Stimulated activated CD4-positive, alpha-beta T cell treated with anti-CD3 and anti-CD28 coated beads, Interleukin-1b, Interleukin-23, amount 100 ng/mL, for 1 hour (primary cell): ENCODE measurements at places on chromosomes 11 and 22.

- no peak for DNase-seq
These were observed 789 bp upstream of the NCF4 start for GRCh38 chr22:36860017-36860416.

- DNase-seq, result no peak
These were observed 76.0 kb downstream of the PACS1 start for GRCh38 chr11:66146074-66146473.

- no peak for DNase-seq
These were observed 23.3 kb upstream of the SERPIND1 start for GRCh38 chr22:20750461-20751184.

- no peak for DNase-seq
These were observed 6.7 kb upstream of the PAX6 start for GRCh38 chr11:31817621-31818424.

GRCh38 chr11:118672846-118673245, 6.6 kb downstream of the TREH start:
- no peak for DNase-seq

DNA sequence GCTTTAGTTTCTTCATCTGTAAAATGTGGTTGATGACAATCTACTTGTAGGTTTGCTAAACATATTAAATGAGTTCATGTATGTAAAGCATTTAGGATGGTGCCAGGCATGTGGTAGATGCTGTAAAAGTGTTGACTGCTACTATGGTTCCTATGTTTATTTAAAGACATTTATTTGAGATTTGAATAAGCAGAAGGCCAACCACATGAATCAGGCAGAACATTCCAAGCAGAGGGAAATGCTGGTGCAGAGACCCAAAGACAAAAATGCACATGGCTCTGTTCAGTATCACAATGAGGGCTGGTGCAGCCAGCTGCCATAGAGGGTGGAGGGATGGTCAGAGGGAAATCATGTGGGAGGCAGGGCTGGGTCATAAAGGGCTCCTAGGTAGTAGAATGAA, 156.2 kb upstream of the PDGFD start:
- no peak for DNase-seq

DNA sequence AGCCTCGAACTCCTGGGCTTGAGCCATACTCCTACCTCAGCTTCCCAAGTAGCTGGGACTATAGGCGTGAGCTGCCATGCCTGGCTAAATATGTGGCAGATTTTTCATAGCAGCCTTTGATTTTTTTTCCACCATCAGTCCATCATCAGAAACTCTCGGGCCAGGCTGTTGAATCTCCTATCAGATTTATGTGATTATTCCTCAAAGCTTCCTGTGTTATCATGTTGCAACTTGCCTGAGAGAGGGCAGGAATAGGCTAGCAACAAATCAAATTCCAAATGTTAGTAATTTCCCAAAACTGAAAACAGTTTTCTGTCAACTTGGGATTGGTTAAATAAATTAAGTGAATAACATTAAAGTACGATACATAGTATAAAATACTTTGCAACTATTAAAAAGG, 3.4 kb downstream of the LRRC51 start:
- DNase-seq, result no peak

- DNase-seq, result no peak
These were observed 82.8 kb downstream of the ST3GAL4 start for GRCh38 chr11:126438272-126438671.

DNA sequence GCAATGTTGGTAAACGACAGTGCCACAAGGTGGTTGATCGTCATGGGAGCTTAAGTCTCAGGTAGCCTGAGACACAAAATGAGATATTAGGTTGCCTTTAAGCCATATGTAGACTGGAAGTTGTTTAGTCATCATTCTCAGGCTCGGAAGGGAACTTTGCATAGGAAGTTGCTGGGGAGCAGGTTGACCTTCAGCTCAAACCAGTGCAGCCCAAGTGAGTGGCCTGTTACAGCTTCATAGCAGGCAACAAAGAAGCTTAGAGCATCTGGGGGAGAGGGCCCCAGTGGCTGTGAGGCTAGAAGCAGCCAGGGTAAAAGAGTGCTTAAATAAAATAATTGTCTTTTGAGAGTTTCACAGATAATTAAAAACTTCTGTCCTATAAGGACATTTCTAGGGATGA, 404.0 kb downstream of the GUCY1A2 start:
- DNase-seq, result no peak

DNA sequence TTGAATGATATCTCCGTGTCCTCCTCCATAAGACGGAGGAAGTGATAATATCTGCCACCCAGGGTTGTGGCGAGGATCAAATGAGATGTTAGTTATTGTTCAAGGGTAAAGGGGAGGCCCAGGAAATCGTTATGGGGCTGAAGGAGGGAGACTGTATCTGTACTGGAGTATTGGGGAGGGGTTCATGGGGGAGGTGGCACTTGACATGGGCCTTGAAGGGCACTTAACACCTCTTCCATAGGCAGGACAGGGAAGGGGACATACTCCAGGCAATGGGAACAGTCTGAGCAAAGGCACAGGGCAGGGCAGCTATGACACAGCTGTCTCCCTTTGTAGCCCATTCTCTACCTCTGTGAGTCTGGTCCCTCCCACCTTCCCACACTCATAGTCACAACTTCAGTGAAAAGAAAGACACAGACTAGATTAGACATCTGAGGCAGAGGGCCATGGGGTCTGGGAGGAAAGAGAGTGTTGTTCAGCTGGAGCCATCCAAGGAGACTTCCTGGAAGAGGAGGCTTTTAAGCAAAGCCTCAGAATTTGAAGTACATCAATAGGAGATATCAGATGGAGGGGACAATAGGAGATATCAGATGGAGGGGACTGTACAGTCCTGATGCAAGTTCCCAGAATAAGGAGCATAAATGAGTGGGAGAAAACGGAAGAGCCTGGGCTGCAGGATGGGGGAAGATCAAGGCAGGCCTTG, 15.8 kb upstream of the DGKZ start:
- no peak for DNase-seq

GRCh38 chr11:103926990-103927389, 109.5 kb upstream of the DDI1 start:
- DNase-seq, result no peak

- DNase-seq, result no peak
These were observed 89.9 kb upstream of the APOA1 start for GRCh38 chr11:116927163-116927974.

DNA sequence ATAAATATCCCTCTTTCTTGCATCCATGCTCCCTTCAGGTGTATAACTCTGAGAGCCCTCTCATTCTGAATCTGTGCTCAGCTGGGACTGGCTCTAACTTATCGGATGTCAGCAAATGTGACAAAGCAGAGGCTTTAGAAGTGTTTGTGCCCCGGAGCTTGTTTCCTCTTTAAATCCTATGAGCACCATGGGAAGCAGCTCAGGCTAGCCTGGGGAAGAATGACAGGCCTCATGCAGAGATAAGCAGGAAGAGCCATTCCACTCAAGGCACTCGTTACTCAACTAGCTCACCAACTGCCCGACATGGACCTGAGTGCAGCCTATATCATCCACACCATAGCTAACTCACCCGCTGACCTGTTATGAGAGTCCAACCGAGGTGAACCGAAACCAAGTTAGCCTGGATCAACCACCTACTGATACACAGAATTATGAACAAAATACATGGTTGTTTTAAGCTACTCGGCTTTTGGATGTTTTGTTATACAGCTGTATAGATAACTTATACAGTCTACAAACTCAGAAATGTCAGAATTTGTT, 990.7 kb downstream of the NTM start:
- DNase-seq, result no peak

DNA sequence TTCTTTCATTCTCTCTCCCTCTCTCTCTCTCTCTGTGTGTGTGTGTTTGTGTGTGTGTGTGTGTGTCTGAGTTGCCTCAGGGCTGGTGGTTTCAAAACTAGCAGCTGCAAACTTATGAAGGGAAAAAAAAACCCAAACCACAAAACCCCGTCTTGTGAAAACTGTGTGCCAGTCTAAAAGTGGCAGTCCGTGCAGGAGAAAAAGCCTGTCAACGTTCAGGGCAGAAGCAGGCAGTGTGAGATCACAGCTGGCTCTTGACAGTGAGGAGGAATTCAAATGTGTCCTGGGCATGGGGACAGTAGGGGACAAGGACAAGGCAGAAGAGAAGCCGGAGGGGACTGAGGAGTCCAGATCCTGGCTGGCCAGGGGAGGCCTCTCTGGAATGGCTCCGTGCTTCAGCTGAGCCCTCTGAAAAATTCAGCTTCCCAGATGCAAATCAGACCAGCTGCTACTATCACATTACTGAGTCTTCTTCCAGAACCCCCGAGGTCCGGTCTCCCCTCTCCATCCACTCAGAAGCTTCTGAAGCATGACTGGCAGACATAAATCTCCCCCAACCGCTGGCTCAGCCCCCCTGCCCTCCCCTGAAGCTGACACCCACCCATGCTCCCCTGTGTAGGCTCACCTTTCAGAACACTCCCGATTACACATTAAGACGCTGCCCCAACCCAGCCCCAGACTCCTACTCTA, 31.9 kb downstream of the FLI1 start:
- peak; percentile 13 for DNase-seq

GRCh38 chr11:16945671-16946469, 68.3 kb downstream of the PLEKHA7 start:
- DNase-seq, result no peak

DNA sequence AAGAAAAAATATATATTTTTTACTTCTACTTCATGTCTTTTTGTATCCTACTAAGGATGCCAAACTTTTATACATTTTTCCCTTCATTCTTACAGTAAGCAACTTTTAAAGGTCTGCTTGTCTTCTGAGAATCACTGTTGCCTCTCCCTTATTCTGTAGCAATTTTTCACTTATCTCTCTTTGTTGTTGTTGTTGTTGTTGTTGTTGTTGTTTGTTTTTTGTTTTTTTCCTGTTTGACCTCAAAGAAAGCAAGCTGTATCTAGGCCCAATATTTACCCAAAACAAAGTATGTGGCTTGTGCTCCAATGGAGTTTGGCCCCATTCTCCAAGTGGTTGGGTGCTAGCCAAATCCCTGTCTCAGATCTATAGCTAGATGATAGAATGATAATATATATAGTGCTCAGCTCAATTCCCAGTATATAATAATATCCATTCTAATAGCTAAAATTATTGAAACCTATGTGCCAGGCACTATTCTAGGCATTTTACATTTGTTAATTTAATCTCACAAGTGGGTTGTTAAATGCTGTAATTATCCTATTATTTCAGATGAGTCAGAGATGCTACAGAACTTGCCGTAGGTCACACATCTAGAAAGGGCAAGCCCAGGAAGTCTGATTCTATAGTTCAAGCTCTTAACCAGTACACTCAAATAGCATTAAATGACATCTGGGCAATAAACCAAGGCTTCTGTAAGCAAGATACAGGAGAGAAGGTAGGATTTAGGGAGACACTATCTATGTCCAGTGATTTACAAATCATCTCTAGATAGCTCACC, 205.1 kb upstream of the PITPNB start:
- DNase-seq, result no peak

GRCh38 chr22:25572708-25573171, 8.3 kb downstream of the GRK3 start:
- DNase-seq, result no peak

DNA sequence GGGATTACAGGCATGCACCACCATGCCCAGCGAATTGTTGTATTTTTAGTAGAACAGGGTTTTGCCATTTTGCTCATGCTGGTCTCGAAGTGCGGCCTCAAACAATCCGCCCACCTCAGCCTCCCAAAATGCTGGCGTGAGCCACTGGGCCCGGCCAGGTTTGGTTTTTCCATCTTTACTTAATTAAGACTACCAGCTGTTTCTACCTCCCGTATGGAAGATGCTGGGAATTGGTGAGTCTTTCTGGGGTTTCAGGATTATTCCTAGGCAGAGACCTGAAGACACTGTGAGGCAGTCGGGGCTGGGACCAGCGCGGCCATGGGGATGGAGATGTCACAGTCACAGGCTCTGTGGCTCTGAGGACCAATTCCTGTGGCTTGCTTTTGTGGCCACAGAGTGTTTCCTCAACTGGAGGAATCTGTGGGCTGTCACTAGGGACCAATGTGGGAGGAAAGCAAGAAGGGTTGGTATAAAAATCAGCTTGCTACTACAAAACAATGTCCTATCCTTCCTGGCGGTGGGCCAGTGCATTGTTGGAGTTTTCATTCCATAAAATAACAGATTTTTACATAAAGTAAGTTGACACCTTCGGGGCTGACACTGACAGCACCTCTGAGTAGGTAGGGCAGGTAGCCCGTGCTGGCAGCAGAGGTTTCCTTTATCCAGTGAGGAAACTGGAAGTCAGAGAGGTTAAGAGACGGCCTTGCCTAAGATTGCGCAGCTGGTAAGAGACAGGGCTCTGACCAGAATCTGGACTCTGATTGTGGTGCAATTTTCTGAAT, 8.4 kb upstream of the FTH1 start:
- DNase-seq, result no peak

GRCh38 chr11:68550485-68550817, 89.9 kb downstream of the PPP6R3 start:
- no peak for DNase-seq

DNA sequence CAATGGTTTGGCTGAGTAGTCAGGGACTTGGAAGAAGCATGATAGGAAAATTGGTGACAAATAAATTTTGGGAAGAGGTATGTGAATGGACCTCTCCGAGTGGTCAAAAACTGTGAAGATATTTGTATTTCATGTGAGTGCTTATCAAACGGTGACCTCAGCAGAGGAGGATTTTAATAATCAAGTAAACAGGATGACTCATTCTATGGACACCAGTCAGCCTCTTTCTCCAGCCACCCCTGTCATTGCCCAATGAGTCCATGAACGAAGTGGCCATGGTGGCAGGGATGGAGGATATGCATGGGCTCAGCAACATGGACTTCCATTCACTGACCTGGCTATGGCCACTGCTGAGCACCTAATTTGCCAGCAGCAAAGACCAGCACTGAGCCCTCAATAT, 21.2 kb downstream of the MS4A4E start:
- DNase-seq, result no peak

GRCh38 chr11:20113149-20113438, 47.2 kb downstream of the DBX1 start:
- DNase-seq, result no peak

GRCh38 chr22:48953103-48953720, 874.5 kb downstream of the BRD1 start:
- DNase-seq, result no peak

DNA sequence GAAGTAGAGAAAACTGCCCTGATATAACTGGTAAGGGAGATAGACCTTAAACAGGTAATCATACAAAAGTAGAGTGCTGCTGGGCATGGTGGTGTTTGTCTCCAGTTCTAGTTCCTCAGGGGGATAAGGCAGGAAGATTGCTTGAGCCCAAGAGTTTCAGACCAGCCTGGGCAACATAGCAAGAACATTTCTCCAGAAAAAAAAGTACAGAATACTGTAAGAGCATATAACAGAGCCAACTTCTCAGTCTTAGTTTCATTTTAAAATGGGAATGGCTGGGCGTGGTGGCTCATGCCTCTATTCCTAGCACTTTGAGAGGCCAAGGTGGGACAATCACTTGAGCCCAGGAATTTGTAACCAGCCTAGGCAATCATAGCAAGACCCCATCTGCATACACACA, 4.5 kb upstream of the RHOG start:
- DNase-seq, result no peak
